ENCODE measurements at places on chromosomes 4 and X.

DNA sequence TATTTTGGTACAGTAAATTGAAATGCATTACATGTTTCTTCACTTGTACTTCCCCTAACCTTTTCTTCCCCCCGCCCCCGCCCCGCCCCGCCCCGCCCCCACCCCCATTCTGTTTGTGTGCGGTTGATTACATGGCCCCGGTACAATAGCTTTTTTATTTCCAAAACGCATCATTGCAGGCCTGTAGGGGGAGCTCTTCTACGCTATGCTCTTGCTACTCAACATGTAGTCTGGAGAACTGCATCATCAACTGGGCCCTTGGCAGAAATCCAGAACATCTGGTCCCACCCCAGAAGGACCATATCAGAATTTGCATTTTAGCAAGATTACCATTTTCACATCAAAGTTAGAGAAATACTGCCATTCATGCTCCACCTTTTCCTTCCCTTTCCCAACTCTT, 333.3 kb upstream of the DDX53 start:
- peak; percentile 2 for DNase-seq

DNA sequence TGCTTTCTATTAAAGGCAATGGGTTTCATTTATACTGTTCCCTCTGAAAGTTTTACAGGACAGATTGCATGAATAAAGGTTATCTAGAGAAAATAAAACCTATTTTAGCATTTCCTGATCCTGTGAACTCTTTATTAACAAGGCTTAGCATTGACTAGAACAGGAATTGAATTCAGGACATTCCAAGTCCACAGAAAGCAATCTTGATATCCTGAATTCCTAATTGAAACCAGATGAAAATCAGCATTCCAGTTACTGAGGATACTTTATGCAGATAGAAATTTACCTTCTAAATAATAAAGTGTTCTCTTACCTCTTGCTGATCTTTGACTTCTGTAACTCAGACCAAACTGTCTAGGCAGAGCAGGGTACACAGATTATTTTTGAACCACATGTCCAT, 151.4 kb downstream of the ZNF518B start:
- no peak for DNase-seq

GRCh38 chrX:68114573-68115129, 318.6 kb downstream of the OPHN1 start:
- DNase-seq = peak; percentile 6

DNA sequence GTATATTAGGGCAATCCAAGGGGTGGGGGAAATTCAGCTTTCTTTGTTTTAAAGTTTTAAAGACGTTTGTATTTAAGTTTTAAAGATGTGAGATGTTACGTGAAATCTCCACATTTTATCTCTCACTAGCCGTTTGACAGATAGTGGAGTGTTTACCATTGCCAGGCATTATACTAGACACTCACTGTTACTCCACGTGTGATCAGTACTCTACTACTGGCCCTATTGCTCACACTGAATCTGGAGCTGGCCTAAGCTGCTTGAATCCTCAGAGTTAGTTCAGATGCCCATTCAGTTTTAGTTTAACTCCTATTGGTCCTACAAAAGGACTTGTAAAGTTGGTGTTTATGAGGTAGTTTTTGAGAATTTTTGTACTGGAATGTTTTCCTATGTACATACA, 4.5 kb downstream of the ADAD1 start:
- no peak for DNase-seq

DNA sequence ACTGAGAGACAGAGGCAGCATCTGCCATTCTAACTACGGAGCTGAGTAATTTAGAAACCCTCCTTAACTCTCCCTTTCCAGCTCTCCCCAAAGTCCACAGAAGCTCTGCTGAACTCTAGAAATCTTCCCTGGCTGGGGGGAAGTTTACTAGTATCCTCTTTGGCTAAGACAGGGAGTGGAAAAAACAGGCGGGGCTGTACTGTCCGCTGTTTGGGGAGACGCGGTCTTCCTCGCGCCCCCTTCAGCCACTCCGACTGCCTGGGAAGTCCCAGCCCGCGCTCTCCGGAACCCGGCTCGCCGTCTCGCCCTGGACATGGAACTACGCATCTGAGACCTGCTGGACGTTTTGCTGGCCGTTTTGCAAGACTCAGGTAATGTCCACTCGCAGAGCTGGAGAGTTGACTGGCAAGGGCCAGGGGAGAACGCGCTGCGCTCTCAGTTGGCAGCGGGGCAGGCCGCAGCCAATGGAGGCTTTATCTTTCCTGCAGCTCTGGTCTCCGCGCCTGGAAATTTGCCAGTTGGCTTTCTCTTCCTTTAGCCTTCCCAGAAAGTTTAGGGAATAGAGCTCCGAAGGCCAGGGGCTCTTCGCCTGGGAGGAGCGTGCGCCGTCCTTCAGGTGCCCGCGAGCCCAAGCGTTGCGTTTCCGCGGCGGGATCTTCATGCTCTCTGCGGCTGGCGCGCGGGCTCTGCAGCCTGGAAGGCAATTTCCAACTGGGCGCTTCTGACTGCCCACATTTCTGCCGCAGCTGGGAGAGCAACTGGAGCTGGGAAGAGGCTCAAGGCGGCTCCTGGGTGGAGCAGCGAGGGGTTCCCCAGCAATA, 892 bp downstream of the IL1RAPL2 start:
- DNase-seq = no peak

DNA sequence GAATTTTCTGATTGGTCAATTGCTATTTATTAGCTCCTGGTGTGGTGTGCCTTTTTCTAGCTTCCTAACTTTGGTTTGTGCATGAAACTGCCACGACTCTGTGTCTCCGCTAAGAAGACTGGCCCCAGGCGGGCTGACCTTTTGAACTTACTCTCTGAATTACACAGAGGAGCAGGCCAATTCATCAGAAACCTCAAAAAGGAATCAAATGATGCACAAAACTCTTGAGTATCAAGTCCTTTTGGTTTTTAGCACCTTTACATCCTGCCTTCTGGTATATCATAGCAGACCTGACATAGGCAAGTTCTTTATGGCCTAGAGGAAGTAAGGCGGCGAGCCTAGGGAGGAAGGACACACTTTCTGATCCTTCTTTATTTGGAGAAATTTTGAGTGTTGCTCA, 17.6 kb downstream of the TKTL1 start:
- no peak for DNase-seq

- DNase-seq = no peak
Measured at GRCh38 chrX:75107863-75108509, 48.1 kb downstream of the ABCB7 start.

DNA sequence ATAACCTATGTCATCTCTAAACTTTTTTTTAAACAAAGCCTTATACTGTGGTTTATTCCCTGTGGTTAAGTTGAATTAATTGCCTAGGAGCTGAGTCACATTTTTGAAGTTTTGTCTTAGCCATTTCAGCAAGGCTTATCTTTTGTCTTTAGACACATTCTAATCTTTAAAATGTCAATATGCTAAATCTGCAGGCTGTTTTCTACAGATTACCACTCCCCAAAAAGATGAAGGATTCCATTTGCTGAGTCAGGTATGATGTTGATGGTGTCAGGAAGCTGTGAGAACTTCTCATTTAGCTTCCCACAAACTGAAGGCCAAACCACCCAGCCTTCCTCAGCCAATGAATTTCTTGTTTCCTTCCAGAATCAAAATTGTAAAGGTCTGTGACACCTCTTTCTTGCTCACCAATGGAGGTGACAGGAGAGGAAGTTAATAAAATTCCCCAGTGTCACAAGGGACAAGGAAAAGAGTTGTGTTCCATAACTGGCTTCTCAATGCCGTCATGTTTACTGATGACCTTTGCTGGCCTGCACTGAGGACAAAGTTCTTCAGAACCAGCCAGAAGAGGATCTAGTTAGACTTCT, 3.7 kb upstream of the CXCL6 start:
- no peak for DNase-seq

DNA sequence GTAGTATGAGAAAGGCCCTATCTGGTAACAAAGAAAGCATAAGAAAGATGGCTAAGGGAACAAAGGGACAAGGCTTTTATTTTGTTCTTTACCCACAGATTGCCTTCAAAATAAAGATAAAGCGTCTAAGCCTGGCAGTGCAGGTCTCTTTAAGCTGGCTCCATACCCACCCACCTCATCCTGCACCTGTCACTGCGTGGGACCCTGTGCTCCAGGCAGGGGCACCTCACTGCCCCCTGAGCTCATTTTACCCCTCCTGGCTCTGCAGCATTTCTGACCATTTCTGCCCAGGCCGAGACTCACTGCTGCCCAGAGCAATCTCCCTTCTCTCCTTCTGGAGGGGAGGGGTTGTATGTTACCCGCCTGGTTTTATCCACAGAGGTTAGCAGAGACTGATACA, 1.7 kb upstream of the CYP4V2 start:
- DNase-seq = no peak

- no peak for DNase-seq
Measured at GRCh38 chr4:157992038-157992705, 180.7 kb downstream of the GASK1B start.

GRCh38 chr4:105587841-105588240, 35.4 kb downstream of the ARHGEF38 start:
- no peak for DNase-seq

GRCh38 chrX:48035891-48036290, 29.1 kb downstream of the SPACA5 start:
- no peak for DNase-seq

DNA sequence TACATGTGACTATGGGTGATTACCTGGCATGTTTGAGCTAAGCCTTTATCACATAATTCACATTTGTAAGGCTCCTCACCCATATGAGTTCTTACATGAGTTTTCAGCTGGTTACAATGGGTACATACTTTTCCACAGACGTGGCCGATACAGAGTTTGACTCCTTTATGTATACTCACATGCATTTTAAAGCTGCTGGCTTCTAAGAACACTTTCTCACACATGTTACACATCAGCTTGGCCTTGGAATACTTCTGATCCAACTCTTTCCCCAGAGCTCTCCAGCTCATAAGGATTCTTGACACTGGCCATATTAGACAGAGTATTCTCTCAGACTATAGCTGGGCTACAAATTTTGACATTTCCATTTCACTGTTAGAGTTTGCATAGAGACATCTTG, 66.3 kb downstream of the TAB3 start:
- no peak for DNase-seq

GRCh38 chr4:6582889-6583490, 8.0 kb downstream of the MAN2B2 start:
- peak; percentile 50 for DNase-seq

- DNase-seq = no peak
Measured at GRCh38 chr4:110621839-110622751, 782 bp downstream of the PITX2 start.

DNA sequence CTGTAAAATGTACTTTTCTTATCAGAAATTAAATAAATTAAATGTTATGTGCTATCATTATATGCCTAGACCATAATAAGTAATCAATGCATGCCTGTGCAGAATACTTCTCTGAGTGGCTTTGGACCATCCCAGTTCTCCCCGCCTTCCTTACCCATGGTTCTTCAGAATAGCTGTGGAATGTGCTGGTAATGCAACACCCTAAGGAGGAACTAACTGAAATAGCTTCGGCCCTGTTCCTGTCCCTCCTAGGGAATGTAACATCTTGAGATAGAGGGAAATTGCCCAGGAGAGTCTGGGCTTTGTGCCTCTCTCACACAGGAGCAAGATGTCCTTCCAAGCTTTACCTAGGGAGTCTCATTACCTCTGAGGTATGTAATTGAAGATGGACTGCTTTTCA, 693.6 kb upstream of the HS3ST1 start:
- no peak for DNase-seq

GRCh38 chr4:174373821-174374220, 90.1 kb downstream of the CEP44 start:
- DNase-seq = no peak

GRCh38 chrX:41189156-41189555, 103.9 kb downstream of the USP9X start:
- DNase-seq = no peak

All from H54 (cell line).